Mesendoderm (in vitro differentiated cells): ENCODE measurements at places on chromosomes 12 and 14.

DNA sequence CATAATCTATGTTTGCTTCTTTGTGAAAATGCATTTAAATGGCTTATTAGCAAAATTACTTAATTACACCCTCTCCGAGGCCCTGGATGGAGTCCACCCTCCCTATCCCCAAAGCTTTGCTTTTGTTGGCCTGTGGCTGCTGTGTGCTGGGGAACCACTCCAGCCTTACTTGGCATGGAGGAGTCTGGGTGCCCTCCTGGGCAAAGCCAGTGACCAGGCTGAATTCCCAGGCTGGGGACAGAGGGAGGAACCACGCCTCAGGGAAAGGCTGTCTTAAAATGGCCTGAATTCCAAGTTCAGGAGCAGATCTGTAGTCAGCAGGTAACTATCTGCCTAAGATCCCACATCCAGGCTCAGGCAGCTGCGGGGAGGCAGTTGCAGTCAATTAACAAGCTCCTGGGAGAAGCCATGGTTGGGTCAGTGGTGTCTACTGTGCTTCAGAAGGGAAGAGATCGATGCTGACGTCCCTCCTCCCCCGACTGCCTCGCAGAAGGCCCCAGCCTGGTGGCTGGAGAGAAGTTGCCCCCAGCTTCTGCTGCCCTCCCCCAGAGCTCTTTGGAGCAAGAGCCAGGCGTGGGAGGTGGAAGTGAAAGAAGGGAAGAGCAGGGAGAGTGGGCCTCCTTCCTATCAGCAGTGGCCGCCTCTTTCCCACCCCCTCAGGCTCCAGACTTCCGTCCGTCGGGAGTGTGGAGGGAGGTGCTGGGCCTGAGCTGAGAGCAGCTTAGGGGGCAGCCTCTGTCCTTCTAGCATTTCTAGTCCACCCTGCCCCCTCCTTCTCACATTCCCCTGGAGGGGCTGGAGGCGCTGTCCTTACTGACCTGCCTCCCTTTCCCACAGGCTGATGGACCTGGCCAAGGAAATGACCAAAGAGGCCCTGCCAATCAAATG, 11.3 kb downstream of the VASH1 start:
- peak; percentile 95 for DNase-seq

- no peak for DNase-seq
These were observed 62.3 kb upstream of the PPP1R12A start for GRCh38 chr12:79997096-79997791.

DNA sequence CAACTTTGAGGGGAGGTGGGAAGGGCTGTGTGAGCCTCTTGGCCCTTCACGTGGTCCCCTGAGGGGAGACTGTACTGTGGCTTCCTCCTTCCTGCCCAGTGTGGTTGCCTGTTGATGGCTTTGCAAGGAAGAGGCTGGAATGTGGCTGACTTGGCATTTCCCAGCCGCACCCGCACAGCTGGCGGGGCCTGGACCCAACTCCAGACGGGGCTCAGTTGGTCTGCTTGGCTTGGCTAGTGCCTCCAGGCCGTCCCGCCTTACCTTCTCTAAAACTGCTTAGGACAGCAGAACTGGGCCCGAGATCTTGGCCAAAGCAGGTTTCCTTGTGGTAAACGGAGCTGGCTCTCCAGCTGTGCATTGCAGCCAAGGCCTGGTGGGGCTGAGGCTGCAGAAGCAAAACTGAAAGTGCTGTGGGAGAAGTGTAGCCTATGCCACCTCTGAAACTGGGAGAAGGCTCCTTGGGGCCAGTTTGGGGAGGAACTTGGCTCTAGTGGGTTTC, 139.5 kb downstream of the SMOC1 start:
- no peak for DNase-seq

GRCh38 chr14:25048170-25049016, 1.6 kb downstream of the STXBP6 start:
- no peak for DNase-seq

DNA sequence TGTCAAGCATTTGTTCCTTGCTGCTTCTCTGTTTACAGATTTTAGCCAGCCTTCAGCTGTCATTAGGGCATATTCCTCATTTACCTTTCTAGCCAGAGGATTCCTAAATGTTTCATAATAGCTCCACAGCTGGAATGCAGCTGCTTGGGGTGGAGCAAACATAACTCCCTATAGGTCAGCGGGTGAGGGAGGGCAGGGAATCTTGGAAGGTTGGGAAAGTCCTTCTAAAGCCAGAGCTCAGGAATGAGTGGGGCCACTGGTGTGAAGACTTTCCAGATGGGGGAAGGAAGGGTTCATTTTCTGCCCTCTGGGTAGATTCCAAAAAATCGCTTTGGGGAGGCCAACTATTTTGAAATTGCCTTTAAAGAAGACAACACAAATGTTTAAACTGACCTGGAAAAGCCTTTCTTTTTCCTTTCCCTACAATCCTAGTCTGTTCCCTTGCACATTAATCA, 16.3 kb upstream of the IRF2BPL start:
- peak; percentile 59 for DNase-seq

GRCh38 chr12:104877103-104877705, 80.9 kb downstream of the SLC41A2 start:
- peak; percentile 8 for DNase-seq

DNA sequence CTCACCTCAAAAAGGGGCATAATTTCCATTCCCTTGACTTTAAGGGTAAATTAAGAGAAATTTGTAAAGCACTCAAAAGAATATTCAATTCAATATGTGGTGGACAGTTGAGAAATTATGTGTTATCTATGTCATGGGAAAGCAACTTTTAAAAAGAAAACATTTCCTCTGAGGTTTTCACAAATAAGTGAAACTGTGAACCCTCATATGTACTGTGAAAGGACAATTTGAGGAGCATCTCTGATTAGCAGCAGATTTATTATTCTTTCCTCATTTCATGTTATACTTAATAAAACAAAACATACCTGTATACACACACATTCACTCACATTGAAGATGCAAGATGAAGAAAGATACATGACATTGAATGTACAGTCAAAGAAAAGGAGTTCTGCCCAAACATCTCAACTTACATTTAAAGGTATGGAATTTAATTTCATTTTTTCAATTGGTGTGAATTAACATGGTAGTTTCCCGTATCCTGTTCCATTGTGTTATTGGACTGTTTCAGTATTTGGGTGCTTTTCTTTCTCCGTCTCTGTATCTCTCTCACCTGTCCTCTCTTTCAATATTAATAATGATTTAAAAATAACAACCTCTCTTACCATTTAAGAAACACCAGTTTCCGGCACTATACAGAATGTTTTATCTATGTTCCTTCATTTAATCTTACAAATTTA, at the start of gene KLRF1:
Gene KLRF1 (plus strand): TSS at position 273 of the 680 bp plus-strand sequence. CDS start 64 bp downstream, at position 337.
- no peak for DNase-seq

DNA sequence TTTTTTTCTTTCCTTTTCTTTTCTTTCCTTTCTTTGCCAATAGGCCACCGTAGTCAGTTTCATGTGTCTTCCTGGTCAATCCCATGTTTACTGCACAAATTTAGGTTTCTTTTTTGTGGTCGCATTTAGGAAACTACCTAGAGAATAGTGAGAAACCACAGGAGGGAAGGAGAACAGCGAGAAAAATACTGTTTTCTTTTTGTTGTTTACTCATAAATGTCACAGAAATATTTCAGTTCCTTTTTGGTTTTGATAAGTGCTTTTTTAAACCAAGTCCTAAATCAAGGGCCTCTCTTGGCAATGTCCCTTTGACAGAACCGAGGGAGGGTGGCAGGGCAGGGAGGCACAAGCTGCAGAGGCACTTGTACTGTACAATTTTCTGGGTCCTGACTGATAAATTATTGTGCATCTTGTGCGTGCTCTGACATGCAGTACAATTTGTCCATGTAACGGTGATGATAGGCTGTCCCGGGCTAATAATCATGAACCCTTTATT, 326.1 kb downstream of the CACNA1C start:
- no peak for DNase-seq
